Stimulated activated CD8-positive, alpha-beta memory T cell treated with anti-CD3 and anti-CD28 coated beads, Interleukin-15, amount 100 ng/mL, for 24 hours (primary cell): ENCODE measurements at places on chromosomes 11 and 22.

GRCh38 chr11:115996125-115996807 is 492.1 kb upstream of the CADM1 start:
- DNase-seq = no peak

DNA sequence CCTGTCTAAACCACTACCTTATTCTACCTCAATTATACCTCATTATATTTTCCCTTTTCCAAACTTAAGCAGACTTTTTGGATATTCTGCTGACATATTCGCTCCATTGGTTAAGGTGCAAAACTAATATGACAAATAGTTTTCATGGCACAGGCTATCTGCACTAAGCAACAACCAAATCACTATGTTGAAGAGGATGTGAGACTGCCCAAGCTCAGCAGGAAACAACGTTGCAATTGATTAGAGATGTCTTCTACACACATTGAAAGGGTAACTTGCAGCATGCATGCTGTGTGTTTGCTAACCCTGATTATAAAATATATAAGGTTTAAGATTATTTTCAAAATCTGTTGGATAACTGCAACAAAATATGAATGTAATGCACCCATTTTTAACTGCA is 61.6 kb downstream of the STK33 start:
- DNase-seq = no peak

DNA sequence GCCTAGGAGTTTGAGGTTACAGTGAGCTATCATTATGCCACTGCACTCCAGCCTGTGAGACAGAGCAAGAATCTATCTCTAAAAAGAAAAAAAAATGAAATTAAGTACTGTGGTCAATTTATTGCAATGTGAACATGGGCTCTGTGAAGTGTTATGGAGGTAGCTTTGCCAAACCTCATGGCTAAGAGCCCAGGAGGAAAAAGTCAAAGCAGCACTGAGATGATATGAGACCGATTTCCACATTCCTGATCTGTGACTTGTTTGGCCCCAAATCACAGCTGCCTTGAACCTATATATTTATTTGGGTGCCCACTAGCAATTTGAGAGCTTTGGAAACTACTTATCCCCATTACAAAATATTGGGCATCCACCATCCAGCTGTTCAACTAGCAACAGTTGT is 29.8 kb upstream of the TMEM135 start:
- no peak for DNase-seq

- no peak for DNase-seq
These were observed 595.1 kb downstream of the SOX6 start for GRCh38 chr11:15761235-15761634.

- DNase-seq = no peak
These were observed 22.8 kb downstream of the PITPNB start for GRCh38 chr22:27896245-27896644.

DNA sequence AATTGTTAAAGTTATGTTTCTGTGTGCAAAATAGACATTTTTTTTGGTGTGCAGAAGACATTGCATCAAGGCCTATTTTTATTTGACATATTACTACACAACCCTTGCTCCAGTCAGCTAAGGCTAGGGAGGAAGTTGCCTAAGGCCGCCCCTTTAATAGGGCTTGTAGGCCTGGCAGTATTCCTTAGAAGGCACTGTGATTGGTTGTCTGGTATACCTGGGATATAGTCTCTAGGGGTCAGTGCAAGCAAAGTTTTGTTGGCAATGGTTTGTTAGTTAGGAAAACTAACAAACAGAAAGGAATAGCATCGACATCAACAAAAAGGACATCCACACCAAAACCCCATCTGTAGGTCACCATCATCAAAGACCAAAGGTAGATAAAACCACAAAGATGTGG is 16.9 kb downstream of the CCDC15 start:
- no peak for DNase-seq

GRCh38 chr22:45787759-45788158 is 116.1 kb downstream of the ATXN10 start:
- no peak for DNase-seq

DNA sequence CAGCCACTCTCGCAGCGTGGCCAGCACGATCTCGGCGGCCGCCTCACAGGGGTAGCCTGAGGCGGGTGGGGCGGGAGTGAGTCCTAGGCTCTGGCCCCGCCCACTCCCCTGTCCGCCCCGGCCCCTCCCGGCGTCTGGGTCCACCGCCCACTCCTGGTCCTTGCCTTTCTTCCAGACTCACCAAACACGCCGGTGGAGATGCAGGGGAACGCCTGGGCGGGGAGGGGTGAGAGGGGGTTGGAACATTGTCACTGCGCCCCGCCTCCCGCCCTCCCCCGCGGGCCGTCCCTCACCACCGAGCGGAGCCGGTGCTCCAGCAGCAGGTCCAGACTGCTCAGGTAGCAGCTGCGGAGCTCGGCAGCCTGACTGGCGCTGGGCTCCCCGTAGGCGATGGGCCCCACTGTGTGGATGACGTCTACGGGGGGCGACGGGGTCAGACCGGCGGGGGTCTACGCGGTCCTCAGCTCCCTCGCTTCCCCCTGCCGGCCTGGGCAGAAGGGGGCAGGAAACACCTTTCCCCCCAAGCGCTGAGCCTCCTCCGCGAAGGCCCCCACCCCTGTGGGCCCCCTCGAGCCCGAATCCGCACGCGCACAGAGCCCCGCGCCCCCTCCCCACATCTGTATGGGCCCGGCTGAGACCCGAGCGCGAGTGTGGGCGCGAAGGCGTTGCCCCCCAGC is 13.2 kb downstream of the OTUB1 start:
- peak; percentile 26 for DNase-seq

GRCh38 chr11:119307219-119307618 is 9.7 kb downstream of the MCAM start:
- no peak for DNase-seq

GRCh38 chr22:11627436-11627797 is 3900.6 kb upstream of the OR11H1 start:
- no peak for DNase-seq

- no peak for DNase-seq
These were observed 528.7 kb downstream of the ETS1 start for GRCh38 chr11:128058580-128059208.

DNA sequence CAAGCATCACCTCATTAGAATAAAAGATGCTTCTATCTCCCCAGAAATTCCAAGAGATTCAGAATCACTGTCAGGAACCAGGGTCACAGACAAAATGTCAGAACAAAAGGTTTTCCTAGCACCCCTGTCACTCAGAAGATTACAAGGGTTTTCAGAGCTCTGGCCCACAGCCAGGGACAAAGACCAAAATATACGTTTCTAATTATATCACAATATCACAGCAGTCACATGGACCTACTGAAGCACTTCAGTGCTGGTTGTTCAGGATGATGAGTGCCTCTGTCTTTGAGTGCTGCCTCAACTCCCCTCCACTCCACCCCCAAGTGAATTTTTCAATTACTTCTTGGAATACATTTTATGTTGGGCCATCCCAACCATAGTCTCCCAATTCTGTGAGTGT is 21.9 kb upstream of the RTL6 start:
- no peak for DNase-seq

- no peak for DNase-seq
These were observed 76.9 kb downstream of the DEPDC5 start for GRCh38 chr22:31830721-31831070.

- no peak for DNase-seq
These were observed 10.4 kb downstream of the PDHX start for GRCh38 chr11:34926831-34927132.

DNA sequence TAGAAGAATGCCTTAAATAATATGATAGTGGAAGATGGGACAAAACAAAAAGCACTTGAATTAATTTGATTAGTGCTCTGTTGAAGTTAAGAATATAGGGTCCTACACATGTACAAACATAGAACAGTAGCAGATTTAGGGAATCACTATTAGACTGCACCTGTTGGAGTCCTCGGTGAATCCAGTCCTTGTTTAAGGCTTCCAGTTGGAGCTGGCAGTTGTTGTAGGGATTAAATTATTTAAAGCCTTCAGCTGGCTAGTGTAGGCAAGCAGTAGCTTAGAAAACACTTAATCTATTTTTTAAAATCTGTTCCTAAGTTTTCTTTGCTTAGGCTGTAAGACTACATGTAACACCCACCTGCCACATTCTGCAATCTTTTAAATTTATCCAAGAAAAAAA is 24.5 kb upstream of the CSTF3 start:
- DNase-seq = no peak

- no peak for DNase-seq
These were observed 18.5 kb downstream of the PTPRJ start for GRCh38 chr11:47998733-47999359.

DNA sequence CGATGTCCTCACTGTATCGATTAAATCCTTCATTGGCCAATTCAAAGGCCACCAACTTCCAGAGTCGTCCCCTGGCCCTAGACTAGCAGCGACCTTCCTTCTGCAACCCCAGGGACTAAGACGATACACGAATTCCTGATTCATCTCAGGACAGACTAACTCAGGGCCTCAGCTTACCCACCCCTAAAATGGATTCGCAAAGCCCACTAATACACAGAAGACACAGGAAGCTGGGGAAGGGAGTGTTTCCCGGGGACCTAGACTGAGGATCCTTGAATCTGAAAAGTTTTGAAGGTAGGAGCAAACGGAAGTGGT is 509 bp downstream of the LAMTOR1 start:
- DNase-seq = no peak

DNA sequence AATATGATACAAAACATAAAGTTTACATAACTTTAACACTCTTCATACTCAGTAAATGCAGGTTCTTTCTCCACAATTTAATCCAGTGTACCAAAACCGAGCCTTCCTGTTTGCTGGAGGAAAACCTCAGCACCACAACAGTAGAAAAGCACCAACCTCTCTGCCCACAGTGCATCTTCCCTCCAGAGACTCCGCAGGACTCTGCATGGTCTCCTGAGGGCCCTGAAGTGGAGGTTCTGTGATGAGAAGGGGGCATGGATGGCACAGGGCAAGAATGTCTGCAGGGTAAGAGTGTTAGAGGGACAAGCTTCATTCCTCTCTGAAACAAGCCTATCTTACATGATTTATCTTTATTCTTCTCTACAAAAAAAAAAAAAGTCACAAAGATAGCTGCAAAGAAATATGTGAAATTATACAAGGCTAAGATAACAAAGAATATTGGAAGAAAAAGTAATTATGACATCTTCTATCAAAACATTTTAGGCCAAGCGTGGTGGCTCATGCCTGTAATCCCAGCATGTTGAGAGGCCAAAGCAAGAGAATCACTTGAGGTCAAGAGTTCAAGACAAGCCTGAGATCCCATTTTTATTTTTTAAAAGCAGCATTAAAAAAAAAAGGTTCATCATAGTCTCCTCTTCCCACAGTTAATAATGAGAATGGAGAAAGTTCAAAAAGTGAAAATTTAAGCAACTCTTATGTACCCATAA is 102.0 kb downstream of the VPREB1 start:
- no peak for DNase-seq

- no peak for DNase-seq
These were observed 61.5 kb downstream of the MSANTD4 start for GRCh38 chr11:105960252-105961245.

- DNase-seq = no peak
These were observed 651 bp upstream of the CARD16 start for GRCh38 chr11:105045676-105046296.

DNA sequence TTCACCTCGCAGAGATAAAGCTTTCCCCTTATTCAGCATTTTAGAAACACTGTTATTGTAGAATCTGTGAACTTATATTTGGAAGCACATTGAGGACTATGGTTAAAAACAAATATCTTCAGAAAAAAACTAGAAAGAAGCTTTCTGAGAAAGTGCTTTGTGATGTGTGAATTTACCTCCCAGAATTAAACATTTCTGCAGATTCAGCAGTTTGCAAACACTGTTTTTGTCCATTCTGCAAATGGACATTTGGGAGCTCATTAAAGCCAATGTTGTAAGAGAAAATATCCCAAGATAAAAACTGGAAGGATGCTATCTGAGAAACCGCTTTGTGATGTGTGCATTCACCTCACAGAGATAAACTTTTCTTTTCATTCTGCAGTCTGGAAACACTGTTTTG is 272.7 kb downstream of the OR4A5 start:
- DNase-seq = no peak

DNA sequence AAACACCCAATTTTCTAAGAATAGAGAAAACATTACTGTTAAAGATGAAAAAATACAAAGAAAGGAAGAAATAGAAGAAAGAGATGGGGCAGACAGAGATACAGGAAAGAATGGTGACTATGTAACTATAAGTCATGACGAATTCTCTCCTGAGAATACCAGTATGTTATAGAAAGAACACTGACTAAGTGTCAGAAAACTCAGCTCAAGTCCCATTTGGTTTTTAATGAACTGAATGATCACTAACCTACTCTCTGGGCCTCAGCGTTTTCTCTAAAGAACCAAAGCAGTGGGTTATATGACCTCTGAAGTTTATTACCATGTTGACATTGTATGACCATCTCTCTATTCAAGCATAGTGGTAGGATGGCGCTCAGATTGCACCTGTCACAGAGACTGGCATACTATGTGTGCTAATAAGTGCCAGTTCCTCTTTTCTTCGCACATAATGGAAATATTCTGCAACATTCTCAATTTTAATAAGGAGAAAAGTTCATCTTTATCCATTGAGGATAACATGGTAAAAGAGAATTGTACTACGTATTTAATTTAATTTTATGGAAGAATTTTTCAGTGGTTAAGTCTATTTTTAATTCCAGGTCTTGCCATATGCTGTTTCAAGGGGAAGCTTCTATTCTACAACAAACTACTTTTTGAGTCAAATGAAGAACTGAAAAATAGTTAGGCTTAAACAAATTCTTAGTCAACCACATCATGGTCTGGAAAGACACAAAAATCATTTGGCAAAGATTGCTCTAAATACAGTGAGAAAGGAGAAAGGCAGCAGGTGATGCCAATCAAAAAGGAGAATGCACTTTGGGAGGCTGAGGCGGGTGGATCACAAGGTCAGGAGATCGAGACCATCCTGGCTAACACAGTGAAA is 25.0 kb upstream of the EED start:
- DNase-seq = no peak

DNA sequence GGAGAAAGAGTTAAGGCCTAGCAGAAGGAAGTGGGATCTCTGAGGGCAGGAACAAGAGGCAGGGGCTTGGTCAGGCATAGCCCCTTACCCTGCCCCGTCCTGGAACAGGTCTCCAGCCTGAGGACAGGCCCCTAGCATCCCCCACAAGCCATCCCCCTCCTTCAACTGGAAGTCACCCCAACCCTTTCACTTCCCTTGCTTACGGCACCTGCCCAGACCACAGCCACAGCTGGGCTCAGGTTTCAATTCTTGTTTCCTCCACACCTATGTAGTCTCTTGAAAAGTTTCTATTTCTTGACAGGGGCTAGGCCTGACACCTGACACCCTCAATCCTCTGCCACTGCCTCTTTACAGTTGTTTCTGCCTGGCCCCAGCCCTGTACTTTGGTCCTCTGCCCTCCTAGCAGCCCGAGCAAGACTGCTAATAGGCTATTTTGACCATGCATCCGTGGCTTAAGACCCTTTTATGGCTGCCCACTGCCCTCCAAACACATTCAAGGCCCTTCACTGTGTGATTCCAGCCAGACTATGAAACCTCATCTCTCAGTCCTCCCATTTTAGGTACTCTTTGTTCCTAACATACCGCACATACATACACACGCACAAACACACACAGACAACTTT is 10.9 kb upstream of the FCHSD2 start:
- no peak for DNase-seq

DNA sequence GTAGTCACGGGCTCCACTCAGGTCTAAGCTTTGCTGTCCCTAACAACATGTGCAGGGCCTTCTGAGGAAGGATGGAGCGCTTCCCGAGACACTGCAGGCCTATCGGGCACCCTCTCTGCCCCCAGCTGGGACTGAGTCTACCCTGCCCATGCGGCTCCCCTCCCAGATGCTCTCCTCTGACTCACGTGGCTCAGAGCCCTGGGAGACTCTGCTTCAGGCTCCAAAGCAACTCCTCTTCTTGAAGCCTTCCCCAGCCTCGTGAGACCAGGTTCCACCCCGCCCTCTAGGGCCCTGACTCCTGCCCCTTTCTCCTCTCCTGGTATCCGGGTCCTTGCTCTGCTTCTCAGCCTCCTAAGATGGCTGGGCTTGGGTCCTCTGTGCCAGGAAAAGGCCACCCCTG is 28.4 kb upstream of the ARFGAP3 start:
- DNase-seq = no peak
